ENCODE measurements at places on chromosomes 4 and X. TPM values are rescaled to one million over a fixed set of nuclear protein-coding genes. Genes with fewer than 3 reads are reported as not detected.

DNA sequence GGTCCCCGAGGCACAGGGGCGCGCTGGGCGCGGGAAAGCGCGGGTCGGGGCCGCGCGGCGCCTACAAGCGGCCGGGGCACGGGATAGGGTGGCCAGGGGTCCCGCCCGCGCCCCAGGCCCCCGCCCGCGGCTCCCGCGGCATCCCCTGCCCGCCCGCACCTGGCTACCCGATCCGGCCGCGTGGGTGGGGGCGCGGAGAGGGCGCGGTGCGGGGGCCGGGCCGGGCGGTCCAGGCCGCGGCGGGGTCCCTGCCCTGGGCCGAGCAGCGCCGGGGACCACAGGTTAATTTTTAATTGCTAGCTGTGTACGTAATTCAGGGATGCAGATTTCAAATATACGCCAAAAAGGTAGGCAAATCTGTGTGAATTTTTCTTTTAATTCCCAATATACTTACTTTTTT is 44.3 kb upstream of the FAM47C start:
- no peaks in the 10 kb centered on the region for H3K4me1 ChIP-seq
- H3K27me3 ChIP-seq: no peaks in the 10 kb centered on the region
- H3K27ac ChIP-seq: no peak overlapping the region
- DNase-seq: no peak
- no peaks in the 10 kb centered on the region for H3K36me3 ChIP-seq
- no peak overlapping the region for H3K4me3 ChIP-seq

- H3K27ac ChIP-seq: peak overlapping the region; percentile 96
- H3K27me3 ChIP-seq: no peaks in the 10 kb centered on the region
- H3K4me3 ChIP-seq: peak overlapping the region; percentile 65
- peaks cover 18% of the 10 kb centered on the region for H3K4me1 ChIP-seq
- DNase-seq: peak; percentile 12
These were observed 1.2 kb downstream of the TFE3 start for GRCh38 chrX:49041744-49042580.

GRCh38 chr4:24248674-24249630 is 335.4 kb downstream of the DHX15 start:
- no peaks in the 10 kb centered on the region for H3K36me3 ChIP-seq
- H3K4me3 ChIP-seq: no peak overlapping the region
- peaks cover 4% of the 10 kb centered on the region for H3K4me1 ChIP-seq
- DNase-seq: no peak

- no peak overlapping the region for H3K4me3 ChIP-seq
- no peaks in the 10 kb centered on the region for H3K4me1 ChIP-seq
- no peak overlapping the region for H3K27ac ChIP-seq
- no peaks in the 10 kb centered on the region for H3K36me3 ChIP-seq
These were observed 67.7 kb downstream of the RHOH start for GRCh38 chr4:40264497-40264896.

DNA sequence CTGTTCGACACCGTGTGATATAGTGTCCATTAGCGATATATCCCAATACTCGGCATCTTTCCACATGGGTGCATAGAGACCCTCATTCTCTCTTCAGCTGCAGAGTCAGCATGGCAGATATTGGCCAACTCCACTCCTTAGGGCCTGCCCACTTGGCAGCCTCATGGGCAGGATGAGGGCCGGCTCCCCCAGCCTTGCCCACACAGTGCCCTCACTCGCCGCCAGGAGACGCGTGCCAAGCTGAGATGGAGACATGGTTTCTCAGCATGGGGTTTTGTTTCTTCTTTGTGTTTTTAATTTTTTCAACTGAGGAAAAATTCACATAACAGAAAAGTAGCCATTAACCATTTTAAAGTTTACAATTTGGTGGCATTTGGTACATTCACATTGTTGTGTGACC is 5.3 kb upstream of the PLXNA3 start:
- no peaks in the 10 kb centered on the region for H3K27me3 ChIP-seq
- no peak overlapping the region for H3K27ac ChIP-seq
- H3K4me1 ChIP-seq: no peaks in the 10 kb centered on the region
- no peak for DNase-seq

GRCh38 chr4:95537863-95538488 is 10.8 kb downstream of the UNC5C start:
- no peak for DNase-seq
- peak overlapping the region; percentile 99 for H3K27ac ChIP-seq
- H3K27me3 ChIP-seq: no peaks in the 10 kb centered on the region
- no peaks in the 10 kb centered on the region for H3K36me3 ChIP-seq

- no peak for DNase-seq
- no peaks in the 10 kb centered on the region for H3K36me3 ChIP-seq
- no peak overlapping the region for H3K4me3 ChIP-seq
- H3K27ac ChIP-seq: no peak overlapping the region
These were observed 821.3 kb downstream of the TRIML1 start for GRCh38 chr4:188960411-188961093.

- no peak for DNase-seq
- H3K27me3 ChIP-seq: no peaks in the 10 kb centered on the region
- H3K36me3 ChIP-seq: no peaks in the 10 kb centered on the region
- H3K4me3 ChIP-seq: no peak overlapping the region
These were observed 491.1 kb upstream of the ADGRL3 start for GRCh38 chr4:60709061-60709460.

Gene PABPC1L2B
- total RNA-seq: not detected

Gene SPATA18
- total RNA-seq: 1.4 TPM

Gene USP51
- total RNA-seq: 5.5 TPM

Gene CT45A3
- not detected for total RNA-seq
